Prostate gland (tissue), 2 donors: ENCODE measurements at places on chromosomes 2 and 18. TPM values are rescaled to one million over a fixed set of nuclear protein-coding genes. Genes with fewer than 3 reads are reported as not detected.

DNA sequence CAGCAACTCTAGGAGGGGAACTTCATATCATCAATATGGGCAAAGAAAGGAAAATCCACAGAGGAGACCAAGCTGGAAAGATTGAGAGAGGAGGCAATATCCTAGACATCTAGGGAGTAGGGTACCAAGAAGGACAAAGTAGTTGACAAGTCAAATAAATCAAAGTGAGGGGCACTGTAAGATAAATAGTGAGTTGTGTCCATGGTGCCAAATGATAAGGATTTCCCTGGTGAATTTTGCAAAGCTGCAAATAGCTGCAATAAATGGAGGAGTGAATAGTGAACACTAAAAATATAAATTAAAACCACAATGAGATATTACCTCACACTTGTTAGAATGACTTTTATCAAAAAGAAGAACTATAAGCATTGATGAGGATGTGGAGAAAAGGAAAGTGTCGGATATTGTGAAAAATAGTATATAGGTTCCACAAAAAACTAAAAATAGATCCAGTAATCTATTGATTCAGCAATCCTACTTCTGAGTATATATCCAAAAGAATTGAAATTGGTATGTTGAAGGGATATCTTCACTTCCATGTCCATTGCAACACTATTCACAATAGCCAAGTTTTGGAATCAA lies 258.2 kb upstream of the FN1 start:
- DNase-seq: no peak
- H3K27ac ChIP-seq: no peak overlapping the region
- no peak overlapping the region for H3K4me3 ChIP-seq

DNA sequence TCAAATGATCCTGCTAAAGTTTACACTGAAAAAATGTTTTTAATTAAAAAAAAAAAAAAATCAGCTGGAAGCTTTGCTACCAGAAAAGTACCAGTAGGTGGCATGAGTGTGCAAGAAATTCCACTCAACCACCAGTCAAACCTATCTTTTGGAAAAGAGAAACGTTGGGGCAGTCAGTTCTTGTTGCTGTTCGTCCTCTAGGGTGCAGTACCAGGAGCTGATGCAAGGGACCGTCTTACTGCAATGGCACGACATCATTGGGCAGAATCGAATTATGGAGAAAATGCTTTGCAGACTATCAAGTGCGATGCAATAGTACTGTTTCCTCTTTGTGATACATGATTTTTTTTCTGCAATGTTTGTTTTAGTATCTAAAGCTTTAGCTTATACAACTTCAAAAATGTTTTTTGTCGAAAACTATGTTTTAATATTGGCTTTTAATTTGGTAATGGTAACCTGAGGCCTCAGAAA lies 18.3 kb downstream of the YPEL5 start:
- no peaks in the 10 kb centered on the region for H3K4me1 ChIP-seq
- H3K36me3 ChIP-seq: no peaks in the 10 kb centered on the region
- peak; percentile 46 for DNase-seq
- H3K27ac ChIP-seq: no peak overlapping the region

DNA sequence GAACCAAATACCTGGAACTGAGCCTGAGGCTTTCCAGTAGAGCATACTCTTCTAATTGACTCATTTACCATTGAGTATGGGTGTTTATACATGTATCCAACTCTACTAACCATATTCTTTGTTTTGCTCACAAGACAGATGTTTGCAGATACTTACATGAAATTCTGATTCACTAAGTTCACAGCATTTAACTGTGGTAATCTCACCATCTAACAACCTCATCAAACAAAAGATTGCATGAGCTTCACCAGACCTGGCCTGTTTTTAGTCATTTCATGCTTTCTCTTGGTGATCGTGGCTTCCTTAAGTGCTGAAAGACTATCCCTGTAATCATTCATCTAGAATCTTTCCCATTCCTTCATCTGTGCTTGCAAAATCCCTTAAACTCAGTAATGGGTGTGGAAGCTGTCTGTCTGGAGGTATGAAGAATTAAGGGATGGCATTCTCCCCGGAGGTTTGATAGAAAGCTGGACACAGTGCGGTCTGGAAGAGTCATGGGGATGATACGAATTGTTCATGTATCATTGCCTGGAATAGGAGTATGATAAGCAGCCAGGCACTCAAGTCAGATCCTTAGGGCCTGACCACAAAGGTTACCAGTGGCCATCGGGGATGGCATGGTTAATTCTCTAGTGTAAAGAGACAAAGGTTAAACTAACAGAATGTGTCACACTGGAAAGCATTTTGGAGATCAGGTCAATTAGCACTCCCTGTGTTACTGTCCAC lies 42.0 kb upstream of the IL1R1 start:
- no peak for DNase-seq
- no peaks in the 10 kb centered on the region for H3K36me3 ChIP-seq
- no peaks in the 10 kb centered on the region for H3K27me3 ChIP-seq
- H3K4me3 ChIP-seq: no peak overlapping the region
- no peaks in the 10 kb centered on the region for H3K4me1 ChIP-seq

- H3K27ac ChIP-seq: no peak overlapping the region
- no peak overlapping the region for H3K4me3 ChIP-seq
- H3K4me1 ChIP-seq: peaks cover 6% of the 10 kb centered on the region
- no peak for DNase-seq
- no peaks in the 10 kb centered on the region for H3K36me3 ChIP-seq
These were observed 214.7 kb downstream of the KLHL29 start for GRCh38 chr2:23599667-23600066.

Gene LIMS2
- total RNA-seq: 63.2 TPM

- no peaks in the 10 kb centered on the region for H3K36me3 ChIP-seq
- DNase-seq: no peak
- H3K27me3 ChIP-seq: no peaks in the 10 kb centered on the region
- no peak overlapping the region for H3K27ac ChIP-seq
- H3K4me3 ChIP-seq: no peak overlapping the region
- no peaks in the 10 kb centered on the region for H3K4me1 ChIP-seq
These were observed 22.1 kb downstream of the TYMS start for GRCh38 chr18:679516-679915.

GRCh38 chr18:4405965-4406364 lies 49.1 kb downstream of the DLGAP1 start:
- no peak for DNase-seq
- no peaks in the 10 kb centered on the region for H3K36me3 ChIP-seq
- H3K27ac ChIP-seq: no peak overlapping the region
- no peaks in the 10 kb centered on the region for H3K4me1 ChIP-seq

Gene TXNL1
- total RNA-seq: 56.3 TPM

Gene ABCG5
- not detected for total RNA-seq

Gene SPATS2L
- 88.7 TPM for total RNA-seq

DNA sequence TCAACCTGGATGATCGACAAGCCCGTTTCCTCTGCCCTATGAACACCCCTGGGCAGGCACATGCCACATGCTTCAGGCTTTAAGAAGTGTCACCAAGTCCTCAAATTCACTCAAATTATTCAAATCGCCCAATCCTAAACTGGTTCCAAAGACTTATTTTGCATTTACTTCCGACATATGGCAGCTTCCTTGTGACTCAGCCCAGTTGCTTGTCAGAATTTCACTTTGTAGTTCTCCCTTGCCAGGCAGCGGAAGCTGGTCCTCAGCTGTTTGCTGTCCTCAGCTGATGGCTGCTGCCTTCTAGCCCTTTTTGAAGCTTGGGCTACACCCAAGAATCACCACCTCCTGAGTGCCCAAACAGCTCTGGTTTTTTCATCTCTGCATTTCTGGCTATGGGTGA lies 105.4 kb upstream of the LMAN1 start:
- no peaks in the 10 kb centered on the region for H3K27me3 ChIP-seq
- H3K27ac ChIP-seq: no peak overlapping the region
- no peaks in the 10 kb centered on the region for H3K36me3 ChIP-seq
- DNase-seq: no peak

DNA sequence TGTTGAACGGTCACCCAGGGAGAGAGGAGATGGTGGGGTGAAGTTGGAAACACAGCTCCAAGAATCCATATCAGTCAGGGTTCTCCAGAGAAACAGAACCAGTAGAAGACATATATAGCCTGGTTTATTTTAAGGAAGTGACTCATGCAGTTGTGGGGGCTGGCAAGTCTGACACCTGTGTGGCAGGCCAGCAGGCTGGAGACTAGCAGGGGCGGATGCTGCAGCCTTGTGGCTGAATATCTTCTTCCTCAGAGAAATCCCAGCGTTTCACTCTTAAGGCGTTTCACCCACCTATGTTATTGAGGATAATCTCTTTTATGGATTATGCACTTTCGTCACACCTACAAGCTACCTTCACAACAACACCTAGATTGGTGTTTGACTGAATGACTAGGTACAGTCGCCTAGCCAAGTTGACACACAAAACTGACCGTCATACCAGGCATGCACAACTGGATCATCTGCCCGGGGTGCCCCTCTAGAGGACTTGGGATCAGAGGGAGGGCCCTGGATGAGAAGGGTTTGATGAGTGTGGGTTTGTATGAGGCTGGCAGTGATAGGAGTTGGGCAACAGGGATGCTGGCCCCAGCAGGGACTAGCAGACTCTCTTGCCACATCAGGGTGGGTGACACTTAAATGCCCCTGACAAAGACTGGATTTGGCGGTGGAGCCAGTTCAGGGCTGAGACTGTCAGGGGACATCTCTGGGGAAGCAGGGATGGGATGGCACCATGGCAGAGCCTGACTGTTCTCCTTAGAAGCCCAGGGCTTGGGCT lies 23.4 kb downstream of the MROH2A start:
- H3K36me3 ChIP-seq: no peaks in the 10 kb centered on the region
- no peak overlapping the region for H3K27ac ChIP-seq
- H3K4me3 ChIP-seq: no peak overlapping the region

GRCh38 chr2:175123254-175123653 lies 44.7 kb downstream of the ATF2 start:
- H3K27ac ChIP-seq: no peak overlapping the region
- H3K27me3 ChIP-seq: no peaks in the 10 kb centered on the region
- no peak for DNase-seq
- H3K4me3 ChIP-seq: no peak overlapping the region

- no peak for DNase-seq
- no peak overlapping the region for H3K27ac ChIP-seq
- H3K27me3 ChIP-seq: no peaks in the 10 kb centered on the region
- H3K36me3 ChIP-seq: no peaks in the 10 kb centered on the region
- no peaks in the 10 kb centered on the region for H3K4me1 ChIP-seq
These were observed 106.2 kb downstream of the LPIN1 start for GRCh38 chr2:11852526-11853196.

- no peaks in the 10 kb centered on the region for H3K27me3 ChIP-seq
- no peak for DNase-seq
- no peak overlapping the region for H3K4me3 ChIP-seq
- no peaks in the 10 kb centered on the region for H3K36me3 ChIP-seq
- no peaks in the 10 kb centered on the region for H3K4me1 ChIP-seq
These were observed 18.2 kb downstream of the WDR35 start for GRCh38 chr2:19971691-19972090.

Gene ARHGAP28
- 20.3 TPM for total RNA-seq

- DNase-seq: no peak
- no peak overlapping the region for H3K4me3 ChIP-seq
These were observed 144.7 kb downstream of the CAPN13 start for GRCh38 chr2:30662268-30663131.

Gene TMEM37
- total RNA-seq: 1.7 TPM

Gene SNORC
- total RNA-seq: 1.7 TPM

DNA sequence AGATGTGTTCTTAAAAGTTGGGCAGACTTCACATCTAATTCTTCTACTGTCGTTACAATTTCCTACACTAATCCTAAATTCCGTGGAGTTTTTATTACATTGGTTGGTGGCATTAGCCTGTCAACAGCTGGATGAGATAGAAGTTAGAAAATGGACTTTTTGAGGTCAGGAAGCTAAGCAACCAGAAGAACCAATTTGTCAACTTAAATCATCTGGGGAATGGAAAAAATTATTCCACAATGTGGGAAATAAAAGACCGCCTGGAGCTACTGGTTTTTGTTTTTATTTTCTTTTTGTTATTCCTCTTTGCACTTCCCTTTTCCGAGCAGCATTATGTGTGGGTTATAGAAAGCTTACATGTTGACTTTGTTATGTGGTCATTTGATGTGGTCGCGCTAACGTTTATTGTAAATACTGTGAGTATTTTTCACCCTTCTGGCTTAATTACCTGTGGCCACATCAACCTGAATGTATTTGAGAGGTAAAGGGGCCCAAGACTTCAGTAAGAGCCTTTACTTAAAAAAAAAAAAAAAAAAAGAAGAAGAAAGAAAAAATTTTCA lies 75.3 kb downstream of the PTPRM start:
- no peak overlapping the region for H3K4me3 ChIP-seq
- peaks cover 5% of the 10 kb centered on the region for H3K4me1 ChIP-seq
- no peak for DNase-seq
- H3K36me3 ChIP-seq: no peaks in the 10 kb centered on the region
- no peaks in the 10 kb centered on the region for H3K27me3 ChIP-seq

GRCh38 chr2:113124181-113124961 lies 3.0 kb upstream of the IL1RN start:
- no peak for DNase-seq
- no peaks in the 10 kb centered on the region for H3K4me1 ChIP-seq
- H3K4me3 ChIP-seq: no peak overlapping the region
- no peak overlapping the region for H3K27ac ChIP-seq
- no peaks in the 10 kb centered on the region for H3K36me3 ChIP-seq
- H3K27me3 ChIP-seq: no peaks in the 10 kb centered on the region

DNA sequence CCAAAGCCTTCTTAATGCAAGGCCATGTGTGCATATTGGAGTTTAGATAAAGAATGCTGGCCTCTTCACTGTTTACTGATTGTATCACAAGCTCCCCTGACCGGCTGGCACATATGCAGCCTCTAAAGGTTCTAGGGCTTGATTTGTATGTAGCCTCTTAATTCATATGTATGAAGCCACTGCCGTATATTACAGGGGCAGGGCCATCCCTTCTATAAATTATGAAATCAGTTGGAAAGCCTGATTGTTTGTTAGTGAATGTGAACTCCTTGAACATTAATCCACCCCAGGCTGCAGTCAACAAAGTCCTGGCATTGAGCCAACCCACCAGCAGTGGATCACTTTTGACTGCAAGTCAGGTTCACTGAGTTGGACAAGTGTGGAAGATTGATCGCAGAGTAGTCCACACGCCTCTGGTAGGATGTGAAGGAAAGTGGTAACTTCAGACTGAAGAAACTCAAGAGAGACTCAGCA lies 61.6 kb upstream of the PARD3B start:
- H3K4me1 ChIP-seq: no peaks in the 10 kb centered on the region
- DNase-seq: peak; percentile 7
- no peak overlapping the region for H3K27ac ChIP-seq
- H3K4me3 ChIP-seq: no peak overlapping the region
- no peaks in the 10 kb centered on the region for H3K27me3 ChIP-seq
- no peaks in the 10 kb centered on the region for H3K36me3 ChIP-seq

DNA sequence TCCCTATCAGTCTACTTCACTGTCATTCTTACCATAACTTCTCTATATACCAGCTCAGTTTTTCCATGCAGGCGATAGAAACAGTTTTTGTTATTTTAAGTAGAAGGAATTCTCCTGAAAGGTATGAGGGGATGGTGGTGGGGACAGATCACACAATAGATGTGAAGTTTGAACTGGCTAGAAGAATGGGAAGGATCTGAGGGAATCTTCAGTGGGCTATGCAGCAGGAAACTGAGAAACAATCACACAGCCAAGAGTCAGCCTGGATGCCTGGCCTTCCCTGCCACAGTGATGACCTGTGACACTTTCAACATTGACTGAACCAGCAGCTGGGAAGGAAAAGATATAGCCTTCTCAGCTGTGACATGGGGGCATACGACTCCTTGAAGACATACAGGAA lies 329.1 kb upstream of the GULP1 start:
- H3K4me1 ChIP-seq: no peaks in the 10 kb centered on the region
- H3K27me3 ChIP-seq: no peaks in the 10 kb centered on the region
- no peak overlapping the region for H3K4me3 ChIP-seq
